CD4-positive, alpha-beta T cell treated with Interferon gamma for 1 hour (primary cell): ENCODE measurements at places on chromosomes 7 and 10.
A peak's percentile ranks its signal among the peaks of the same experiment; 100 is the strongest.

DNA sequence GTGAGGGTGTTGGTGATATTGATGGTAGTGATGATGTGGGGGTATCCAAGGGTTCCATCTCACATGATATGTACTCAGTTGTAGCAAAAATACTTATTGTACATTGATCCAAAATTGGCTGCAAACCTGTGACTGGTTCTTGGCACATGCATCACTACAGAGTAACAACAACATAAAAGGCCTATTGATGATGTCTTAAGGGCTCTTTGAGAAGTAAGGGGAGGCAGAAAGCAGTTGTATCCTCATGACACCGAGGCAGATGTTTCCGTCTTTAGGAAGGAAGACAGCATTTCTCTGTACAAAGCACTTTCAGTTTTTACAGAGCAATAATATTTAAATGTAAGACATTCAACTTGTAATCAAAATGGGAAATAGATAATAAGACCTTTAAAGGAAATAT is 34.5 kb downstream of the NRG3 start:
- DNase-seq: no peak

- DNase-seq: peak; percentile 35
Observed at GRCh38 chr7:28808796-28809533, 149.2 kb downstream of the TRIL start.

- DNase-seq: no peak
Observed at GRCh38 chr10:10513898-10514297, 503.8 kb upstream of the CELF2 start.

- no peak for DNase-seq
Observed at GRCh38 chr10:121597504-121598262, 561 bp downstream of the FGFR2 start.

- DNase-seq: no peak
Observed at GRCh38 chr7:140019172-140019571, 43.6 kb downstream of the PARP12 start.

GRCh38 chr7:74407958-74408357 is 45.7 kb upstream of the GTF2IRD1 start:
- no peak for DNase-seq

GRCh38 chr7:76009672-76010600 is 15.5 kb upstream of the TMEM120A start:
- DNase-seq: no peak

GRCh38 chr10:70985824-70986622 is 97.7 kb upstream of the PCBD1 start:
- peak; percentile 7 for DNase-seq

DNA sequence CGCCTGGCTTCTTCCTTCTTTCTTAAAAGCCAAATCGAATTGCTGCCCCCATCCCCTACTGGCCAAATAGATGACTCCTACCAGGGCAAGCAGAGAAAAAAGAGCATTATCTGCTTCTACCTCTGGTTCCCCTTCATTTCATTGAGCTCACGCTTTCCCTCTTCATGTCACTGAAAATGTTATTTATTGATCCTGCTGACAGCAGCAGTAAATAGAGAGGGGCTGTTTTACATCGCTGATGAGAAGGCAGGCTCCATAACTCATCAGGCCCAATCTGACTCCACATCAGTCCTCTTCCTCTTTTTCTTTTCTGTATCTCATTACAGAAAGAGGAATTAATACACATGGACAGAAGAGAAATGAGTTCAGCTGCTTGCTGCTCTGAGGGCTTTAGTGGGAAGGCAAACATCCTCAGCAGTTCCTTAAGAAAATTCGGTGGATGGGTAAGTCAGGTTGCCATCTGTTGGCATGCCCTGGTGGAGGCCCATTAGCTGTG is 904.1 kb downstream of the KCNMA1 start:
- DNase-seq: no peak

DNA sequence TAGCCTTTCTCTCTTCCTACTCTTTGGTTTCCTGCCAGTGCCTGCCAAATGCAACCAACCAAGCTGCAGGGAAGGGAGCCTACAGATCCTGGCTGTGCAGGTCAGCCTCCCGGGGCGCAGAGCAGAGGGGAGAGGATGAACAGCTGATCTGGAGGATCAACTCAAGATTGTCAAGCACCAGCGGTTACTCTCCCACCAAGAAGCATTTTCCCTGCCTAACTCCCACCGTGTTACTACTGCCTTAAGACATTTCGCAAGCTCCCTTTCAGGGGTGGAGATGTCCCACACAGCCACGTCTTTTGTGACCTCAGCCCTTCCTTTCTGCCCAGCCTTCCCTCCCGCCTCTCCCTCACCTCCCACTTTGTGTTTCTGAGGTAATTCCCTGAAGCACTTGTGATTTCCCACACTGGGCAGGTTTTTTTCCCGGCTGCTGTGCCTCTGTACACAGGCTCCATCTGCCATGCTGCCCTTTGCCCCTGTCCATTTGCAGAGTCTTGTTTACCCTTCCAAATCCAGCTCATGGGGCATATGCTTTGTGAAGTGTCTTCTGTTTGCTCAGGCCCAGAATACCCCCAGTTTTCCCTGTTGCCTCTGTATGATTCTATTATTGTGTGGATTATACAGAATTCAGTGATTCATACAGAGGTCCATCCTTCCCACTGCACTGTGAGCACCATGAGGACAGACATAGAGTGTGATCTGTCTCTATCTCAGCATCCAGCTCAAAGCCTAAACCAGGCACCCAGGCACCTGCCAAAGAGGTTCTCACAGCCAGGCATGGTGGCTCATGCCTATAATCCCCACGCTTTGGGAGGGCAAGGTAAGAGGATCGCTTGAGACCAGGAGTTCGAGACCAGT is 40.9 kb upstream of the PAPSS2 start:
- DNase-seq: no peak

DNA sequence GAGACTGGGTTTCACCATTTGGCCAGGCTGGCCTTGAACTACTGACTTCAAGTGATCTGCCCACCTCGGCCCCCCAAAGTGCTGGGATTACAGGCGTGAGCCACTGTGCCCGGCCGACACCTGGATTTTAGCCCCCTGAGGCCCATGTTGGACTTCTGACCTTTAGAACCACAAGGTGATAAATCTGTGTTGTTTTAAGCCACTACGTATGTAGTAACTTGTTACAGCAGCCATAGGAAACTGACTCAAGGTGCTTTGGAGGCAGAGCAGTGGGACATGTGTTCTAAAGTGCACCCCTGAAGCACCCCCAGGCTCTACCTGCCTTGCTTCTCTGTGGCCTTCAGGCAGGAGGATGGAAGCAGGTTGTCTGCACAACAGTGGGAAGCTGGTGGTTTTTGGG is 128.4 kb downstream of the CDH23 start:
- DNase-seq: no peak

DNA sequence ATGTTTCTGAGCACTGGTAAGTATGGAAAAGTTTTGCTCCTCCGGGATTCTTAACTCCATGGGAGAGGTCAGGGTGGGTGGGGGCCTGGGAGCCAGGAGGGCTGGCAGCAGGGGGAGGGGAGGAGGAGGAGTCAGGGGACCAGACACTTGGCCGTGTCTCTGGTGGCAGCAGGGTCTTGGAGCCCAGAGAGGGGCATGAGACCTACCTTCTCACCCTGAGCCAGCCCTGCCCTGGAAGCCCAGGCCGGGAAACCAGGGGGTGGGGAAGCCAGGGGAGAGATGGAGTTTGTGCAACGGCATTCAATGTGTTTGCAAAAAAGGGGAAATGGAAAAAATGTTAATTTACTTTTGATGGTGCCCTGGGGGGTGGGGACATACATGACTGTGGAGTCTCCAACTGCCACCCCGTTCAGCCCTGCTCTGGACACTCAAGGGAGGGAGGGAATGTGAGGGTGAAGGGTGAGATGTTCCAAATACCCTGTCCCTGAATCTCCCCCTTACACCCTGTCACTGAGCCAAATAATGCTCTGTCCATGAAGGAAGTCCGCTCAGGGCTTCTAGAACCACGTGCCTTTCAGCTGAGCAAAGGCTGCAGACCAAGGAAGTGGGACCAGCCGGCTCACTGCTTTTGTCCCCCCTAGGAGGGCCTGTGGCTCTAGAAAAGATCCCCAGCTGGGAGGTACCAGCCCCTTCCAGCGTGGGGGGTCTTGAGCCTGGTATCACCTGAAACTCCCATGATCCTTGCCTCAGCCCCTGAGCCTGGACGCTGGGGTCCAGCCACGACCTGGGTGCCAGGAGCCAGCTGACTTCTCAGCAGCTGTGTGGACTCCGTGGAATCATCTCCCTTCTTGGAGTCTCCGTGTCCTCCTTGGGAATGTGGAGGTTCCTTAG is 48.3 kb downstream of the TMEM270 start:
- no peak for DNase-seq

GRCh38 chr10:35006836-35007235 is 83.3 kb downstream of the CUL2 start:
- DNase-seq: no peak

DNA sequence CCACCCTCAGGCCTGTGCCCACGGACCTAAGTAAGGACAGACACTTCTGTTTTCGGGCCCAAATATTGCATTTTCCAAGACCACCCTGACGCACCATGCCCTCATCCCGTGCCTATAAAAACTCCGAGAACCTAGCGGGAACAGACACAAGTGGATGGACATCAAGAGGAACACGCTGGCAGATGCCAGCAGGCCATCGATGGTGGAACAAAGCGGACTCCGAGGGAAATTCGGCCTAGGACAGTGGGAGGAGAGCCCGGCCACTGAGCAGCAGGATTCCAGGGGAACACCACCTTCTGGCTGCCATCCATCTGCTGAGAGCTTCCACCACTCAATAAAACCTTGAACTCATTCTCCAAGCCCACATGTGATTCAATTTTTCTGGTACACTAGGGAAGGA is 243.6 kb upstream of the ZWINT start:
- DNase-seq: no peak

DNA sequence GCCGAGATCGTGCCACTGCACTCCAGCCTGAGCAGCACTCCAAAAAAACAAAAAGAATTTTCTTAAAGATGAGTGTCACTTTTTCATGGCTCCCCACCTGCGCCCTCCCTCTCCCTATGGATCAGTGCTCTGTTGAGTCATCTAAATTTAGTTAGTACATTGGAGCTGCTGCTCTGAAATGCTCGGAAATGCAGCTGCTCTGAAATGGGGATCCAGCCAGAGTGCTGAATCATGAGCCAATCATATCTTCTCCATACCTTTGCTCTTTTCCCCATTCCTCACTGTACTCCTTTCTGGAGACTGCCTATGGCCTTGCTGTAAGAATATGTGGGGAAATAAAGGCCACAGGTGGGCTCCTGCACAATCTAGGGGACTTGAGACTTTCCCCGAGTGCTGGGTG is 188.8 kb downstream of the ZNF438 start:
- no peak for DNase-seq

- DNase-seq: no peak
Observed at GRCh38 chr10:99682752-99683151, 23.4 kb downstream of the ENTPD7 start.

GRCh38 chr10:117596706-117597105 is 54.2 kb downstream of the EMX2 start:
- DNase-seq: no peak

GRCh38 chr7:113805976-113806375 is 112.8 kb downstream of the PPP1R3A start:
- DNase-seq: no peak

DNA sequence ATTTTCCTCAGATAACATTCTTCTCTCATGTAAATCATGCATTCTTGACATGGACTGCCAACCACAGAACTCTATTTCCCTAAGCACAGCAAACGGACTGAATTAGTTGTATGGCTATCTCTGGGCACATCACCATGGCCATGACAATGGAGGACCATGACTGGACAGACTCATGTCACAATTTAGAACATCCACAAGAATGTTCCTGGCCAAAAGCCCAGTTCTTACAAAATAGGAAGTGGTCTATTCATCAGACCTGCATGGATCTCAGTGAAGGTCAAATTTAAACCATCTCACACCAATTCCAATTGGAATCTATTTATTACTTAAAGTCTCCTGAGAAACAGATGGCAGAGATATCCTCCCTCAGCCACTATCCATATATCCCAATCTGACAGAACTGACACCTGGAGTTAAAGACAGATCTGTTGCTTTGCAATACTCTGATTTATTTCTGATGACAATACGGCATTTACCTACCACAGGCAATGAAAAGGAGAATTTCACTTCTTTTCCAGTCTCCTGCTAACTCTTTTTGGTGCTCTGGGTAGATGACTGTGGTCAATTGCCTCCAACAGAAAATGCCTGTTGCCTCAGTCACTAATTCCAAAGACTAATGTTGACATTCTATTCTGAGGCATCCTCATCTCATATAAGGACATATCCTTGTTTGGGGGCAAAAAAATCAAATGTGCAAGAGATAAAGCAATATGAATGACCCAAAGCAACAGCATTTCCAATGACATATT is 254.8 kb downstream of the HTR7 start:
- DNase-seq: no peak

- DNase-seq: no peak
Observed at GRCh38 chr7:28390426-28390825, 21.9 kb upstream of the CREB5 start.

DNA sequence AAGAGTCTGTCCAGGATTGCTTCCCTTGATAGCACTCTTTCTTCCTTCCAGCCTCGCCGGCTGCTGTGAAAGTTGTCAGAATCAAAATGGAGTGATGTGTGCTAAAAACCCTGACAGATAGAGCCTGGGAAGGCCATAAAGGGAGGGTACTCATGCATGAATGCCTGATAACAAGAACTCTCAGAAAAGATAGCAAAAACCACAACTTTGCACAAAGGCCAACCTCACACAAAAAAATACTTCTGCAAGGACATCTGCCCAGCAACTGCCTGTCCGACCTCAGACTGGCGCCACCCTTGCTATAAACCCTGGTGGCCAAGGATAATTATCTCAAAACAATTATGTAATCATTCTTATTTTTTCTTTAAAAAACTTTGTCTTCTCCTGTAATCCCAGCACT is 133.2 kb upstream of the SVIL start:
- DNase-seq: no peak

GRCh38 chr7:112462236-112462635 is 12.0 kb downstream of the IFRD1 start:
- DNase-seq: peak; percentile 7

DNA sequence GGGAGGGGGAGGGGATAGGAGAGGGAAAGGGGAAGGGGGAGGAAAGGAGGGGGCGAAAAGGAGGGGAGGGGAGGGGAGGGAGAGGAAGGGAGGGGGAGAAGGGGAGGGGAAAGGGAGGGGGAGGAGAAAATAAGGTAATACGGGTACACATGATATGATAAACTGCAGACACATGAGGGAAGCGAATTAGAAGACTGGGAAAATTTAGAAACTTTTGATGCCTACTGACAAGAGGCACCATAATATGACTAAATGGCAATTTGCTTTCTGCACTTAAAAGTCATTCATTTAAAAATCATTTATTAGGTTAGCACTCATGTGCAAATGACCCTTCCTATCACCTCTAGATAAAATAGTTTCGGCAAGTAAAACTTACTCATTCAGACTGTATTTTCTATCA is 73.6 kb downstream of the ARHGAP12 start:
- no peak for DNase-seq

GRCh38 chr10:93518531-93518930 is 22.1 kb downstream of the CEP55 start:
- no peak for DNase-seq
